Liver (tissue), 10 donors: ENCODE measurements at places on chromosomes 16 and 17. TPM values are rescaled to one million over a fixed set of nuclear protein-coding genes. Genes with fewer than 3 reads are reported as not detected.

LITAFD gene
- total RNA-seq: not detected

RBFOX1 gene
- total RNA-seq: not detected

- peak; percentile 43 for DNase-seq
Measured at GRCh38 chr16:8675183-8676159, 1.1 kb downstream of the ABAT start.

DNA sequence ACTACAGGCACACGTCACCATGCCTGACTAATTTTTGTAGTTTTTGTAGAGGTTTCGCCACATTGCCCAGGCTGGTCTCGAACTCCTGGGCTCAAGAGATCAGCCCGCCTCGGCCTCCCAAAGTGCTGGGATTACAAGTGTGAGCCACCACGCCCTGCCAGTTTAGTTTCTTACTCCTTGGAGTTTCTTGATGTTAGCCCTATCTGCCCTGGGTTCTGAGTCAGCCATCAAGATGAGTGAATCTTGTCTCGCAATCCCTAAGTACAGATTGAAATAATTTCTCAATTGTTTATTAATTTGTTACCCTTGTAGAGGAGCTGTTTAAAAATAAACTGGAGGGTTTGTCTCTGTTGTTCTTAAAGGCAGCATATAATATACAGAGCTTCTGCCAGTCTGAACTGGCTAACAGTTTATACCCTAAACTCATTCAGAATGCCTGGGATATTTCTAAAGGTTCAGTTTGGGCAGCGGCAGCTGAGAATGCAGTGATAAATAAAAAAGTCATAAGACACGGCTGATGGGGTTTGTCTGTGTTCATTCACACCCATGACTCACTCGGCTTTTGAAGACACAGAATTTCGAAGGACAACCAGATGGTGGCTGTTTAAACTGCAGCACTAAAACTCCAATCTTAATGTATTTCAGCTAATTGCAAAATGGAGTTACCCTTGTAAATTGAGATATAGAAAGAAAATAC lies 39.6 kb downstream of the GPRC5B start:
- no peak for DNase-seq

- DNase-seq: no peak
Measured at GRCh38 chr17:69815406-69815805, 259.6 kb upstream of the KCNJ16 start.

- DNase-seq: no peak
Measured at GRCh38 chr17:38461683-38462082, 33.4 kb downstream of the ARHGAP23 start.

GRCh38 chr17:76174037-76174436 lies 33.0 kb upstream of the FOXJ1 start:
- no peak for DNase-seq

DNA sequence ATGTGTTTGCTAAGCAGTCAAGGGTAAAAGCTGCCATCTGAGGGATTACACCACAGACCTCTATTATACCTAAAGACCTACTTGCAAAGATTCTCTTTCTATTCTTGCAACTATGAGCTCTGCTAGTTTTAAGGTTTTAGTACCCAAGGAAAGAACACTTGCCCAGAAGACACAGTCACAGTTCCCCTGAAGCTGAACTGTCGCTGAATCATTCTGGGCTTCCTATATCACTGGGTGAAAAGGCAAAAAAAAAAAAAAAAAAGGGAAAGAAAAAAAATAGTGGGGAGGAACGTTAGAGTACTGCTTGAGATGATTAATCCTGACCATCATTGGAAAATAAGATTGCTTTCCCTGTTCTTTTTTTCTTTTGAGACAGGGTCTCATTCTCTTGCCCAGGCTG lies 37.9 kb downstream of the LYRM1 start:
- DNase-seq: no peak

- peak; percentile 78 for DNase-seq
Measured at GRCh38 chr17:73255671-73256181, 6.0 kb downstream of the CPSF4L start.

GRCh38 chr16:25823891-25824290 lies 132.1 kb downstream of the HS3ST4 start:
- DNase-seq: no peak

- DNase-seq: no peak
Measured at GRCh38 chr16:261031-261691, 14.6 kb downstream of the RGS11 start.
